ENCODE measurements at places on chromosomes 1 and 21.

DNA sequence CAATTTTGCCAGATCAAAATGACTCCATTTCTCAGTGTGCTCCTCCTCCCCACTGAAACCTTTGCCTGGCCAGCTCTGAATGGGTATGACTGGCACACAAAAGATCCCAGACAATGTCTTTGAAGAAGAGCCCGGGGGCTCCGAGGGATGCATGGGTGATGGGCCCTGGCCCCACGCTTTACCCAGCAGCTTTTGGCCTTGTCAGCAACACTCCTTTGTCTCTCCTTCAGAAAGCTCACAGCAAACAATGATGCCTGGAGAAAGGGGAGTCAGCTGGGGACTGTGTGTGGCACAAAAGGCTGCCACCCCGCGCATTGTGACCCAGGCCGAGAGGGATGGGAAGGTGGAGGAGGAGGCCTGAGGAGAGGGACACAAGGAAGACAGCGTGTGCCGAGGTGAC is 45.9 kb downstream of the PLXNA2 start:
- DNase-seq, result no peak

- no peak for DNase-seq
These were observed 30.3 kb downstream of the RSPH1 start for GRCh38 chr21:42465803-42466127.

- no peak for DNase-seq
These were observed 342.9 kb upstream of the PLXNA2 start for GRCh38 chr1:208587110-208587509.

DNA sequence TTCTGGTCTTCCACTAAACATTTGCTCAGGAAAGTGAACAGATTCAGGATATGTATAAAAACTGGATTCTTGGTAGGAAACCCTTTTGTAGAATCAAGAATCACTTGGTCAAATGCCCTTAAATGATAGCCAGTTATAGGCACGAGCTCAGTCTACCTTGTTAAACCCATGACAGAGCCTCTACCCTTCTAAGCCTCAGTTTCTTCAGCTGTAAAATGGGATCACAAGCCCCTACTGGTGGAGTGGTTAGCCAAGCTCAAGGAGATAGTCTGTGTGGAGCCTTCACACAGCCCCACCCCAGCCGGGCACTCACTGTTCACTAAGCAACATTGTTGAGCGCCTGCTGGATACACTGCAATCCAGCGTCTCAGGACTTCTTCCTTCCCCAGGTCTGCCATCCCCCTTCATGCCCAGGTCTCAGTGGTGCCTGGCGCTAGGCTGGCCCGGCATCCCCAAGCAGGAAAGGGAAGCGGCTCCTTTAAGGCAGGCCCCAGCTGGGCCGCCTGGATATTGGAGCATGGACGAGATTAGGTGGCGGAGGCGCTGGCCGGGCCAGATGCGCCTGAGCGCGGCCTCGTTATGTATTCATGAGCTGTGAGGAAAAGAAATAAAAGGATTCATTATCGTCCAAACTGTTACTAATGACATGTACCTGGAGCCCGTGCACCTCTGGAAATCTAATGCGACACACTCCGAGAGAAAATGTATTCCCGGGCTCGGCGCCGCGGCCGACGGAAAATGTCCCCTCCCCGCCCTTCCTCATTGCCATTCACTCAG is 75.6 kb downstream of the TAS1R2 start:
- DNase-seq, result no peak

DNA sequence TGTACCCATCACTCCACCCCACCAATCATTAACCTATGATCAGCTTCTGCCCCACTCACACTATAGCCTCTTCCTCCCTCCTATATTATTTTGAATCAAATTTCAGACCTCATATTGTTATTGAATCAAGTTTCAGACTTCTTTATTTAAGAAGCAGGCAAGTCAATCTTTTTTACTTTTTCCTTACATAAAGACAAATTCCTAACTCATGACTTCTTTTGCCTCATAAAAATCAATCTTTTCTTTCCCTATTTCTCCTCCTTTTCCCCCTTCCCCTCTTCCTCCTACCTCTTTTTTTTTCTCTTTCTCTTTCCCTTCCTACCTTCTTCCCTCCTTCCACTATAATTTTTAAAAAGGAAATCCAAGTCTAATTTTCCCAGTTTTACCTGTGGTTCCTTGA is 4.3 kb upstream of the RWDD3 start:
- no peak for DNase-seq

- no peak for DNase-seq
These were observed 34.7 kb downstream of the UBE2G2 start for GRCh38 chr21:44766818-44767354.

GRCh38 chr1:236659792-236660587 is 26.3 kb upstream of the ACTN2 start:
- no peak for DNase-seq

DNA sequence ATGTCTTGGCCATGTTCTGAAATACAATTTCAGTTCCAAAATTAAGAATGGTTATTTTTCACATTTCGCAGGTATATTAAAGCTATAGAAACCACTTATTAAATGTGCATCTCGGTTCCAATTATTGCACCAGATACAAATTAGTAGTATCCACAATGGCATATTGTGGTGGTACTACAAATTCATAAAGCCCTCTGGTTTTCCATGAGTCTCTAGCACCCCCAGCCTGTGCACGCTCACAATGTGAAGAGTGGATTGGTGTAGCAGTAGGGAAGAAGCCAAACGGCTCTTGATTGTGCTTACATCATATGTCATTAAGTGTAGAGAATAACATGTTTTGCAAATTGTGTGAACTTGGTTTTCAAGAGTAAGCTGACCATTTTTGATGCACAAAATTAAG is 1.9 kb upstream of the BRINP3 start:
- peak; percentile 63 for DNase-seq

- DNase-seq, result peak; percentile 51
These were observed 11.6 kb downstream of the ERG start for GRCh38 chr21:38486706-38487105.

DNA sequence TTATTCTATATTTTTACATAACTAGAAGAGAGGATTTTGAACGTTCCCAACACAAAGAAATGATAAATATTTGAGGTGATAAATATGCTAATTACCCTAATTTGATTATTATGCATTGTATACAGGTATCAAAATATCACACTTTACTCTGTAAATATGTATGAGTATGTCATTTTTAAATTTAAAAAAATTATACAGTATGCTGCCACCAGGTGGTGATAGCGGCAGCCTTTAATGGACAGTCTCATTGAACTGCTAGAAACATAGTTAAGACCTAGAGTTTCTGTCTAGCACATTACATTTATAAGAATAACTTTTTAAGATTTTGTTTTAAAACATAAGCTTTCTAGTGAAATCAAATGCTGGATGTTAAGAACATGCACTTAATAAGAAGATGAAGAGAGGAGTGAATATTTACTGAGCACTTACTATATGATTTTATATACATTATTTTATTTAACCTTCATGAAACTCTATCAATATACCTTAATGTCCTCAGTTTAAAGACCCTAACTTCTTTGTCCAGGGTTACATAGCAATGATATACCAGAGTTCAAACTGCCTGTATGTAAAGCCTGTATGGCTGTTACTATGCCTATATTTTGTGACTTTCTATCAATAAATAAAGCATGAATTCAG is 207.1 kb downstream of the NUF2 start:
- DNase-seq, result peak; percentile 21

- no peak for DNase-seq
These were observed 65.4 kb upstream of the IFFO2 start for GRCh38 chr1:19021845-19022244.

DNA sequence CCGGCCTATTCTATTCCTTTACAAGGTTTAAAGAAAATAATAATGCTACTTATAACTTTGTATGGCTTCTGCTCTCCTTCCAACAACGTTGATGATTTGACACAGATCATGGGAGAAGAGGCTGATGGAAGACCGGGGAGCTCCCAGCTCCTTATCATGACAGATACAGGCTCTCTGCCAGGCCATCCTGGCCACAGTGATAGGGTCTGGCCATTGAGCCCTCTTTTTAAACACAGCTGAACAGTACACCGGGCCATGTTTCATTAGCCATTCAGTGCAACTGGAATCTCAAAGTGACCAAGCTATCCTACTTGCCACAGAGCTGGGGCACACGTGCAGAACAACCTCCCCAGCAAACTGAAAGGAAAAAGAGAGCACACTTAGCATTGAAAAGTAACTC is 34.9 kb downstream of the DNAJC11 start:
- DNase-seq, result no peak

GRCh38 chr1:16391411-16391810 is 24.4 kb downstream of the SZRD1 start:
- DNase-seq, result no peak

All from SHP77 treated with DMSO at 0.1 percent for 48 hours (cell line).